Esophagus squamous epithelium (tissue), 5 donors: ENCODE measurements at places on chromosomes 7 and 10.

DNA sequence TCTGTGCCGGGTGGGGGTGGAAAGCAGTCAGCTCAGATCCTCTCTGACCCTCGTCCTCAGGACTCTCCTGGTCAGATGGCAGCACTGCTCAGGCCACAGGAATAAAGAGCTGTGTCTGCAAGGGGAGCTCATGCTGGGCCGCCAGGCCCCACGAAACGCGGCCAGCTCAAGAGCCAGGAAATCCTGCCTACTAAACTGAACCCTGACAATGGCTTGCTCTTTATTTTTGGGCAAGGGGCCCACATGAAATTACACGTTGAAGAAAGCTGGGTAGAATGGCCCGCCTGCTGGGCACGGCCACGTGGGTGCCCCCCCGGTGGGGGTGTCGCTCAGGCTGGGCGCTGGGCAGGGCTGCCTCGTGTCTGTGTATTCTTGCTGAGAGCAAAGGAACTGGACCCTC, 103.0 kb downstream of the ITIH5 start:
- H3K4me1 ChIP-seq, result peaks cover 48% of the 10 kb centered on the region
- no peak overlapping the region for H3K4me3 ChIP-seq
- H3K27me3 ChIP-seq, result no peaks in the 10 kb centered on the region
- no peak for DNase-seq

GRCh38 chr7:11274074-11274473, 300.4 kb downstream of the PHF14 start:
- DNase-seq, result no peak
- no peak overlapping the region for H3K4me3 ChIP-seq
- no peaks in the 10 kb centered on the region for H3K4me1 ChIP-seq
- H3K27ac ChIP-seq, result no peak overlapping the region
- H3K27me3 ChIP-seq, result no peaks in the 10 kb centered on the region
- H3K36me3 ChIP-seq, result no peaks in the 10 kb centered on the region

DNA sequence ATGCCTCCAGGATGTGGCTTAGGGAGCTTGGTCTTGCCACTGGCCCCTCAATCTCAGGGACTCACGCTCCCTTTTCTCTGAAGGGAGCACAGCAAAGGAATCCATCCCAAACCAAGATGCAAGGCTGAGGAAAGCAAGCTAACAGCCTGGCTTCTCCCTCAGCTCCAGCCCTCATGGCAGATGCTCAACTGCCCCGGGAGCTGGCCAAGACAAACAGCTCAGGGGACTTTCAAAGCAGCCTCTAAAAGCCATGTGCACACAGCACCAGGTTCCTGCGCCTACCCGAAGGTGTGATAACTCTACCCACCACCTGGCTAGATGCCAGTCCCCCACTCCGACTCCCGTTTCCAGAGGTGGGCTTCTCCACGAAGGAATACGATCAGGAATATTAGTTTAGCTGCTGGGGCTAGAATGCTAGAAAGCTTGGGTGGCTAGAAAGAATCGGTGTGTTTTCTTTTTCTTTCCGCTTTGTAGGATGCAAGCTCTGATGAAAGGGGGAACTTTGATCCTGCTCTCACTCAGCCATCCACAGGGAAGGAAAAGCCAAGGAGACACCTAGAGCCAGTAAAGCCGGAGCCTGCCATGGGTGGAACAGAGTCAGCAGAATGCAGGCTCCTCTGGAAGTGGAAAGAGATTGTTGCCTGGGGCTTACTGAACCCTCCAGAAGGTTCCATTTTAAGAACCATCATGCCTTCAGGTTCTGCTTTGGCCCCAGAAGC, 89.0 kb upstream of the FGFR2 start:
- H3K4me3 ChIP-seq, result no peak overlapping the region
- peaks cover 9% of the 10 kb centered on the region for H3K4me1 ChIP-seq
- H3K27ac ChIP-seq, result no peak overlapping the region
- peaks cover 9% of the 10 kb centered on the region for H3K27me3 ChIP-seq

- no peaks in the 10 kb centered on the region for H3K36me3 ChIP-seq
- no peak for DNase-seq
- H3K27ac ChIP-seq, result no peak overlapping the region
- H3K27me3 ChIP-seq, result no peaks in the 10 kb centered on the region
- H3K4me1 ChIP-seq, result no peaks in the 10 kb centered on the region
Observed at GRCh38 chr7:138289864-138290263, 170.2 kb upstream of the TRIM24 start.

DNA sequence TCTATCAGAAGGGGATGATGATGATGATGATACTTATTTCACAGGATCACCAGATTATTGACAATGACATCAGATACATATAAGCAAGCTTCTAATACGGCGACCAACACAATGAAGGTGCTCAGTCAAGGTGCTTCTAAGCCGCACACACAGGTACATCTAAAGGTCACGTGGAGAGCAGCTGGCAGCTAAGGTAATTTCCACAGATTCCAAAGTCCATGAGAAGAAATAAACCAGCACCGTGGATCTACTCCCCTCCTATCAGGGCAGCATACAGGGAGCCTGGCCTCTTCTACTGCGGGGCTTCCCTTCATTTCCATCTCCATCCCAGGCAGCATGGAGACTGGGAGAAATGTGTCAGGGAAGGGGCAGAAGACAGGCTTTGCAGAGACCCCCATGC, 37.5 kb downstream of the DENND11 start:
- no peak overlapping the region for H3K4me3 ChIP-seq
- DNase-seq, result no peak
- no peak overlapping the region for H3K27ac ChIP-seq
- H3K4me1 ChIP-seq, result peaks cover 43% of the 10 kb centered on the region

- H3K4me1 ChIP-seq, result no peaks in the 10 kb centered on the region
- no peaks in the 10 kb centered on the region for H3K36me3 ChIP-seq
- no peak overlapping the region for H3K27ac ChIP-seq
- H3K4me3 ChIP-seq, result no peak overlapping the region
- no peak for DNase-seq
Observed at GRCh38 chr7:41333511-41333910, 369.4 kb downstream of the INHBA start.

DNA sequence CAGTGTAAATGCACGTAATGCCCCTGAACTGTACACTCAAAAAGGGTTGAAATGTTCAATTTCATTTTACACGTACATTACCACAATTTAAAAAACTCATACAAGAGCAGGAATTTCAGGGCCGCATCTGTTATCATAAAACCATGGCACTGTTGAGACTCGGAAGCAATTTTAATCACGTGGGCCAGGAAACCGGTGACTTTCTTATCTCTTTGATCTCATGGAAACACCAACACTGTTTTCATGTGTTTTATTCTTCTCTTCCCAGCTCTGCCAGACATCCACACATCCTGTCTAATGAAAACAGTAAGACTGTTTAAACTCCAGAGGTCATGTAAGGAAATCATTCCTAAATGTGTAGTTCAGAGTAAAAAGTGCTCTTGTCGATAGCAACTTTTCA, 35.9 kb downstream of the PTPRE start:
- no peaks in the 10 kb centered on the region for H3K4me1 ChIP-seq
- H3K36me3 ChIP-seq, result no peaks in the 10 kb centered on the region
- DNase-seq, result no peak
- no peak overlapping the region for H3K4me3 ChIP-seq

GRCh38 chr7:139726485-139726869, 51.3 kb downstream of the HIPK2 start:
- H3K36me3 ChIP-seq, result no peaks in the 10 kb centered on the region
- H3K27me3 ChIP-seq, result no peaks in the 10 kb centered on the region
- peak overlapping the region; percentile 41 for H3K27ac ChIP-seq
- DNase-seq, result no peak

DNA sequence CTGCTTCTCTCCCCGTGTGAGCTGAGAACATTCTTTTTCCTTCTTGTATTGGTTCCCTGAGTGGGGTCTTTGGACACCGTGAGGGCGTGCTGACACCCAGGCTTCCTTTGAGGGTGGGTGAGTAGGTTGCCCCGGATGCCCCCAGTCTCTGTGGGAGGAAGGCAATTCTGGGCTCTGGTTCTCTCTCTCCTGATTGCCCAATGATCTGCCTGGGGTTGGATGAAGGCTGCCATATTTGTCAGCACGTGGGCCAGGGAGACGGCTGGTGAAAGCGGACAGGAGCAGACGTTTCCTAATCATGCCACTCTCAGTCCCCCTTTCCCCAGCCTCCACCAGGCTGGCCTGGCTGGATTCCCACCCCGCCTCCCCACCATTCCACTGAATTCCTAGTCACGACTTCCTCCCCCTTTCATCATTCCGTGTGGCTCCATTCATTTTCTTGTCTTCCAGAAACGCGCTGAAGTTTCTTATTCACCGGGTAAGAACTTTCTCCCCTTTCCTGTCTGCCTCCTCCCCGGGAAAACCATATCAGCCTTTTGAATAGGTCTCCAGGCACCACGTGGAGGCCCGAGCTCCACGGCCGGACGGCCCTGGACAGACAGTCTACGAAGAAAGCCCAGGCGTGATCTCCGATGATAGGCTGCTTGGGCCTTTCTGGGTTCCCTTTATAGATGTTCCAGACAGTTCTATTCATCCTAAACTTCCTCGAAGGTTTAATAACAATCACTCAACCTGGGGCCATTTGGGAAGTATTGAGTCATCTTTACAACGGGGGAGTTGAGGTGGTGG, 98.7 kb upstream of the NPTX2 start:
- no peak overlapping the region for H3K4me3 ChIP-seq
- no peaks in the 10 kb centered on the region for H3K4me1 ChIP-seq
- no peaks in the 10 kb centered on the region for H3K36me3 ChIP-seq
- H3K27ac ChIP-seq, result no peak overlapping the region
- H3K27me3 ChIP-seq, result no peaks in the 10 kb centered on the region
- no peak for DNase-seq

DNA sequence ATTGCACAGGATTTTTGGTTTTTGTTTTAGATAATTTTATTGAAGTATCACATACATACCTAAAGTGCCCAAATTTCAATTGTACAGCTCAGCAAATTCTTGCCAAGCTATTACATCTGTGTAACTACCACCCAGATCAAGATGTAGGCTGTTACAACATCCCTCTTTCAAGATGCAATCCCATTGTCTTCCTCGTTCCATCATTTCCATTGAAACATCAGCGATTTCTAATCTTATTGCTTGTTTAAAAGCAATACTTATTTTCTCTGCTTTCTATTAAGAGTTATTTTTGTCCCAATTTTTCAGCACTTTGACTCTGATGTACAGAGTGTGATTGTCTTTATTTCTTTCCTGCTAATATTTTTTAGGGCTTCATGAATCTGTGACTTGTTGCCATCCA, 372.8 kb upstream of the SHH start:
- no peaks in the 10 kb centered on the region for H3K27me3 ChIP-seq
- no peak overlapping the region for H3K4me3 ChIP-seq
- H3K36me3 ChIP-seq, result no peaks in the 10 kb centered on the region
- no peaks in the 10 kb centered on the region for H3K4me1 ChIP-seq

GRCh38 chr10:97463363-97464132, 17.6 kb downstream of the ZDHHC16 start:
- H3K4me3 ChIP-seq, result no peak overlapping the region
- peak overlapping the region; percentile 56 for H3K27ac ChIP-seq
- H3K4me1 ChIP-seq, result no peaks in the 10 kb centered on the region
- peaks cover 100% of the 10 kb centered on the region for H3K36me3 ChIP-seq
- no peaks in the 10 kb centered on the region for H3K27me3 ChIP-seq

DNA sequence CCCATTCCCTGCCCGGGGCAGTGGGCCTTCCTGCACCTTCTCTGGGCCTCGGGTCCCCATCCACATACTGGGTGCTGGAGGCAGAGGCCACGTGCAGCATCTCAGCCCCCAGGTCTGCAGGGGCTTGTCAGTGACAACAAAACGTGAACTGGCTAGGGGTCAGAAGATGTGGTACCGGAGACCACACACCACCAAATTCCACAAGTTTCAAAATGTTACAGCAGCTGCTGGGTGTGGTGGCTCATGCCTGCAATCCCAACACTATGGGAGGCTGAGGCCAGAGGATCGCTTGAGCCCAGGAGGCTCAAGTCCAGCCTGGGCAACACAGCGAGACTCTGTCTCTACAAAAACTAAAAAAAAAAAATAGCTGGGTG, 62.1 kb upstream of the DNAAF5 start:
- peaks cover 4% of the 10 kb centered on the region for H3K36me3 ChIP-seq
- H3K4me1 ChIP-seq, result peaks cover 15% of the 10 kb centered on the region
- H3K4me3 ChIP-seq, result no peak overlapping the region
- H3K27ac ChIP-seq, result no peak overlapping the region
- no peaks in the 10 kb centered on the region for H3K27me3 ChIP-seq

GRCh38 chr7:132544025-132544424, 32.2 kb downstream of the PLXNA4 start:
- H3K4me3 ChIP-seq, result no peak overlapping the region
- H3K27ac ChIP-seq, result no peak overlapping the region
- no peaks in the 10 kb centered on the region for H3K36me3 ChIP-seq
- no peak for DNase-seq
- H3K27me3 ChIP-seq, result no peaks in the 10 kb centered on the region

DNA sequence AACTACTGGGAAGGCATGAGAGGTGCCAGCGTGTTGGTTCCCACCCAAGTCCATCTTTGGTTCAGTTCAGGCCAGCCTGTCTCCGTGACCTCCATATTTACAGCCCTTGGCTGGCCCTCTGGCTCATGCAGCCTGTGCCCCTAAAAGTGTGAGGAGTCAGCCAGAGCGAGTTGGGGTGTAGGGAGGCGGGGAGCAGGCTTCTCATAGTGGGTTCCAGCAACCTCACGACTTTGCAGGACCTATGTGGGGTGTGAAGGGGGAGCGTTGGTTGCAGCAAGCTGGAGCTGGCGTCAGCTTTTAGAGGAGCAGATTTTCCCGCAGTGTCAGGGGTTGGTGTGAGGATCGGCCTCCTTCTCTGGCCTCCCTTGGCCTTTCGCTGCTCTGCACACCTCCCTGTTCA, 9.8 kb downstream of the TSPAN14 start:
- DNase-seq, result no peak
- H3K4me3 ChIP-seq, result no peak overlapping the region
- peak overlapping the region; percentile 96 for H3K27ac ChIP-seq
- peaks cover 99% of the 10 kb centered on the region for H3K4me1 ChIP-seq

DNA sequence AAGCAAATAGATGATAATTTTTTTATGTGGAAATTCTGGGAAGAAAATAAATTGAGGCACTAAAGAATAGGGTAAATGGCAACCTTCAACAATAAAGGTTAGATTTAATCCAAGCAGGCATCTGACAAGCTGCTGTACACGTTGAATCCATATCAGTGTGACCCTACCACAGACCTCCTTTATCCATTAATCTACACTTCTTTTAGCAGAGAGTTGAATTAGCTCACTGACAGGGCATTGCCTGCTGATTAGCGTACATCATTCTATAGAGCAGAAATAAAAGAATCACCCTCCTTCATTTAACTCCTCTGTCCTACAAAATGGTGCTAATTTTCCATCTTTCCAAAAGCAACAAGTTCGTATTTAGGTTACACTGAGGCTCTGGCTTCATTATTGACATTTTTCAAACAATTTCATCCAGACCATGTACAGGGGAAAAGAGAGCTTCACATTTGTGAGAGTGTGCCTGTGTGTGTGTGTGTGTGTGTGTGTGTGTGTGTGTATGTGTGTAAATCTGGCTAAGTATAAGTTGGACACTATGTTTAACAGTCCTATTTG, 356.0 kb downstream of the TFEC start:
- H3K27ac ChIP-seq, result no peak overlapping the region
- H3K4me3 ChIP-seq, result no peak overlapping the region
- no peaks in the 10 kb centered on the region for H3K36me3 ChIP-seq
- H3K4me1 ChIP-seq, result no peaks in the 10 kb centered on the region
- no peak for DNase-seq
- no peaks in the 10 kb centered on the region for H3K27me3 ChIP-seq

GRCh38 chr10:131710142-131710861, 190.5 kb upstream of the PPP2R2D start:
- no peak overlapping the region for H3K4me3 ChIP-seq
- no peaks in the 10 kb centered on the region for H3K4me1 ChIP-seq
- peaks cover 7% of the 10 kb centered on the region for H3K27me3 ChIP-seq

- no peaks in the 10 kb centered on the region for H3K4me1 ChIP-seq
- no peaks in the 10 kb centered on the region for H3K27me3 ChIP-seq
- H3K4me3 ChIP-seq, result no peak overlapping the region
- no peaks in the 10 kb centered on the region for H3K36me3 ChIP-seq
- no peak for DNase-seq
Observed at GRCh38 chr10:86139066-86139657, 227.4 kb downstream of the GRID1 start.

- peak overlapping the region; percentile 98 for H3K27ac ChIP-seq
- H3K36me3 ChIP-seq, result peaks cover 11% of the 10 kb centered on the region
- no peaks in the 10 kb centered on the region for H3K27me3 ChIP-seq
Observed at GRCh38 chr7:30476459-30477145, 2.0 kb downstream of the NOD1 start.
